ENCODE measurements at places on chromosomes 6 and 20. TPM values are rescaled to one million over a fixed set of nuclear protein-coding genes. Genes with fewer than 3 reads are reported as not detected.

C20orf141 gene
- 0.29 TPM for total RNA-seq

PPP1R3G gene
- total RNA-seq = 2.2 TPM

CLPSL1 gene
- total RNA-seq = not detected

MUC21 gene
- not detected for total RNA-seq

GFOD1 gene
- 1.6 TPM for total RNA-seq

TFAP2C gene
- 12.2 TPM for total RNA-seq

KIF6 gene
- 0.17 TPM for total RNA-seq

DAAM2 gene
- 0.14 TPM for total RNA-seq

CST1 gene
- total RNA-seq = 0.98 TPM

GPX5 gene
- total RNA-seq = not detected

KCNB1 gene
- total RNA-seq = 2.7 TPM

GHRH gene
- not detected for total RNA-seq

LAMP5 gene
- total RNA-seq = not detected

SLC17A2 gene
- total RNA-seq = not detected

NCR2 gene
- total RNA-seq = not detected

DSE gene
- total RNA-seq = 13.3 TPM

NEU1 gene
- 25.7 TPM for total RNA-seq

AAR2 gene
- total RNA-seq = 42.9 TPM

BMP7 gene
- total RNA-seq = 1.1 TPM

BEND3 gene
- total RNA-seq = 3.0 TPM

TPX2 gene
- total RNA-seq = 102 TPM

SLC52A3 gene
- 0.52 TPM for total RNA-seq

OGFR gene
- total RNA-seq = 42.2 TPM

TSPO2 gene
- total RNA-seq = not detected

HMGCLL1 gene
- 0.08 TPM for total RNA-seq

CRISP3 gene
- not detected for total RNA-seq

DYNLT1 gene
- total RNA-seq = 115 TPM

HCK gene
- total RNA-seq = 0.13 TPM

C6orf118 gene
- total RNA-seq = 0.13 TPM

COL9A1 gene
- not detected for total RNA-seq

CSNK2A1 gene
- 141 TPM for total RNA-seq

RHAG gene
- total RNA-seq = not detected

PPIL6 gene
- total RNA-seq = 2.9 TPM

GJA10 gene
- not detected for total RNA-seq

UBE2C gene
- total RNA-seq = 240 TPM

TCF21 gene
- 0.07 TPM for total RNA-seq

LGSN gene
- total RNA-seq = 2.0 TPM

ARFGEF2 gene
- total RNA-seq = 13.6 TPM

HDGFL1 gene
- not detected for total RNA-seq

ABRACL gene
- total RNA-seq = 46.2 TPM

PRSS16 gene
- 3.3 TPM for total RNA-seq

KCNK5 gene
- total RNA-seq = 1.0 TPM

SIM1 gene
- total RNA-seq = not detected

C6orf52 gene
- 2.1 TPM for total RNA-seq

BPIFB1 gene
- total RNA-seq = 0.06 TPM

APOBEC2 gene
- total RNA-seq = not detected

RSPH4A gene
- total RNA-seq = 0.20 TPM

TMEM217 gene
- 0.82 TPM for total RNA-seq

UBE2V1 gene
- 102 TPM for total RNA-seq

All from A549 treated with Hydrocortisone at 1 μM for 4 hours (cell line).